ENCODE measurements at places on chromosomes 4 and X.

GRCh38 chrX:1440506-1440905 is 12.2 kb downstream of the ASMTL start:
- DNase-seq, result no peak

DNA sequence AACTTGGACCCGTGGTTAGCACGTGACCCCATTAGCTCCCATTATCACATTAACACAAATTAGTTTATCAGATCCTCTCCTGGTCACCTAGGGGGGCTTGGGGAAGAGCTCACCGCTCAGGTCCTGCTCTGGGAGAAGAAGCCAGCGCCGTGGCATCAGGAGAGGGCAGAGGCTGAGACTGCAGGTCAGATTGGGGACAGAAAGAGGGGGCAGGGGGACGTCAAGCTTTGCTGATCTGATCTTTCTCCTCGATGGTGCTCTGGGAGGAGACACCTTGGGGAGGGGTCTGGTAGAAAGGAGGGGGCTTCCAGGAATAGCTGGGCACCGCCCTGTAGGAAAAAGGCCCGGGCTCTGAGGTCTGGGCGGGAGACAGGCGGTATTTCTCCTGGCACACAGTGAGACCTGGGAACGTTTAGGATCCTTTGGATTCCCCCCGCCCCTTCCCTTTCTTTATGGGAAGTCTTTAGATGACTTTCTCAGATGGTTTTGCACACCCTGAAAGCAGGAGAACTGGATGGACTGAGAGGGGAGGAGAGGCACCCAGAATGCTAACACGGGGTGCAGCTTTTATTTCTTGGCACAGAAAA is 9.1 kb upstream of the ELF4 start:
- no peak for DNase-seq

DNA sequence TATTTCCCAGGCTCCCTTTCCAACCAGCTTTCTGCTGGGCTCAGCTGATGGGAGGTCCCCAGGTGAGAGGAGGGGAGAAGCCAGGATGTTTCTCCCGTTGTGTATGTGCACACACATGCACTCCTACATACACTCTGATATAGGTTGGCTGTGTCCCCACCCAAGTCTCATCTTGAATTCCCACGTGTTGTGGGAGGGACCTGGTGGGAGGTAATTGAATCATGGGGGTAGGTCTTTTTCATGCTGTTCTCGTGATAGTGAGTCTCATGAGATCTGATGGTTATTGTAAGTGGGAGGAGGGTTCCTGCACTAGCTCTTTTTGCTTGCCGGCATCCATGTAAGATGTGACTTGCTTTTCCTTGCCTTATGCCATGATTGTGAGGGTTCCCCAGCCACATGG is 11.7 kb upstream of the HTRA3 start:
- DNase-seq, result no peak

GRCh38 chrX:150475461-150475860 is 93.0 kb upstream of the MTM1 start:
- peak; percentile 21 for DNase-seq

DNA sequence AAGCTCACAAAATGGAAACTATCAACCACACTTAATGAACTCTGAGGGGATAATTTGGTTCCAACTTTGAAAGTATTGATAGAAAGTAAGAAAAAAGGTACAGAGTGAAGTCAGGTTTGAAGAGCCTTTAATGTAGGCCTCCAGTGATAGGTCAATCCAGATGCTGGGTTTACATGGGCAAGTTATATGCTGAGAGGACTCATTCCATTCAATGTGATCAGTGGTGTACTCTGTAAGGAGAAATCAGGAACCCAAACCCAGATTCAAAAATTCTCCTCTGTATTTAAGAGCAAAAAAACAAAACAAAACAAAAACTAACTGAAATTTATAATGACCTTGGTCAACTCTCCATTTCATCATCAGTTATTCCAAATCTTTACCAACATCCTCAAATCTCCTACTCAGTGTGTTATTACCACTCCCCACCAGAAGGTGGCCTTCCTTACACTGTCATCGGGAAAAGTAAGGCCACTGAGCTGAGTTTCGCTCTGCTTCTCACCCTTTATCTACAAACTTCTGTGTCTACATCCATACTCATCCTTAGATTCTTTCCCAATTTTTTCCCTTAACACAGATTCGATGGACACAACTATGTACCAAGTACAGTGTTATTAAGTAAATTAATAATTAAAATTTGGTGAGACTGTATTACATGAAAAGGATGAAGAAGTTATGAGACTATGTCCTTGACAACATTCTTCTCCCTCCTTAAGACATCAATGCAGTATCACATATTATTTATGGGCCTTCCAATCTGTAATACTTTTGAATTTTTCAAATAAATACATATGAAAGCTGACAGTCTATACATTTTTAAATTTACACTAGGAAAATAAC is 88.3 kb downstream of the ZAR1 start:
- DNase-seq, result peak; percentile 79

GRCh38 chr4:161287678-161288352 is 876.0 kb downstream of the FSTL5 start:
- DNase-seq, result no peak

GRCh38 chr4:59387759-59388758 is 1812.1 kb upstream of the ADGRL3 start:
- no peak for DNase-seq
